Activated T-helper 2 cell treated with anti-CD3 and anti-CD28 coated beads, Interferon-gamma antibody, Interleukin-2, Interleukin-4, amounts not matched to agents 10 μg/mL and 5 μg/mL and 100 μg/mL, durations not matched to agents 14 hours and 24 hours and 36 hours (primary cell): ENCODE measurements at places on chromosomes 7 and 10.

DNA sequence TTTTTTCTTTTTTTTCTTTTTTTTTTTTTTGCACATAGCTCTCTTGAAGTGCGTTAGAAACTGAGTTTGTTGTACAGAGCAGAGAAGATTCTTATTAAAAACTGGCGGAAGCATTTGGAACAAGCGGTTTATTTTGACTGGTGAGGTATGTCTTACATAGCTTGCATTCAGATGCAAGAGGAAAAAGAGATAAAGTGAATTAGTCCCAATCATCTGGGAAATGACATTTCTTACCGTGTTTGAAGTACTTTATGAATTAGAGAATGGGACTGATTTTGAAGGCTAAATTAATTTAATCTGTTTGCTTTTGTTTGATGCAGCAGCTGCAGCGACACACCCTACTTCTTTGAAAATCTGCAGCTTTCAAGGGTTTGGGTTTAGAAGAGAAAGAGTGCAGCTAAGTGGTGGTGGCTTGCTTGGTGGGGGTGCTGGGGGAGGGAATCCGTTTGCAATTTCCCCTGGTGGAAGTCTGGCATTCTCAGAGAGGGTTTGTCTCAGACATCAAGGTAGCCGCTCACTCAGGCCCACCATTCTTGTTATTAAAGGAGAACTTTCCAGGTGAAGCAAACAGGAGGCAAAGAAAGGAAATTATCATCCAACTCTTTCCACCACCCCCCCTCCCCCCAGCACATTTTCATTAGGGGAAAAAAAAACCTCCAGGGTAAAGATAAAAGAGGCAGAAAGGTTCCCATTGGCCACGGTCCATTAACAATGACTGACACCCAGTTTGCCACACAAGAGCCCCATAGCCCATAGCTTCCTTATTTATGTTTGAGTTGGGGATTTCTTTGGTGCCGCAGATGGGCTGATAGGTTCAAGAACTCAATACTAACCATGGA is 231.7 kb downstream of the SKIDA1 start:
- DNase-seq, result no peak

DNA sequence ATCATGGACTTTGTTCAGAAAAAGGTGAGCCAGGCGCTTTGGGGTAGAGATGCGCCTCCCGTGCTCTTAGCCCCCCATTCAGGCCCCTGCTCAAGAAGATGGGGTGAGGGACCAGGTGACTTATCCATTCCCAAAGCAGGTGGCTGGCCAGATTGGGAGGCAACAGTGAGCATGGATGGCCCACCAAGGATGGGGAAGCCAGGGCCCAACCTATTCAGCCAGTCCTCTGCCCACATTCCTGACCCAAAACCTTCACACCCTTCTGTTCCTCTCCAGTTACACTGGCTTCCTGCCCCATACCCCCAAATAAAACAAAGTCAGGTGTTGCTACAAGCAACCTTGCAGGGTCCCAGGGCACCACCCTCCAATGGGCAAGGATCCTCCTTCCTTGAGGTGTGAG is 44.4 kb downstream of the TSPAN15 start:
- DNase-seq, result no peak

DNA sequence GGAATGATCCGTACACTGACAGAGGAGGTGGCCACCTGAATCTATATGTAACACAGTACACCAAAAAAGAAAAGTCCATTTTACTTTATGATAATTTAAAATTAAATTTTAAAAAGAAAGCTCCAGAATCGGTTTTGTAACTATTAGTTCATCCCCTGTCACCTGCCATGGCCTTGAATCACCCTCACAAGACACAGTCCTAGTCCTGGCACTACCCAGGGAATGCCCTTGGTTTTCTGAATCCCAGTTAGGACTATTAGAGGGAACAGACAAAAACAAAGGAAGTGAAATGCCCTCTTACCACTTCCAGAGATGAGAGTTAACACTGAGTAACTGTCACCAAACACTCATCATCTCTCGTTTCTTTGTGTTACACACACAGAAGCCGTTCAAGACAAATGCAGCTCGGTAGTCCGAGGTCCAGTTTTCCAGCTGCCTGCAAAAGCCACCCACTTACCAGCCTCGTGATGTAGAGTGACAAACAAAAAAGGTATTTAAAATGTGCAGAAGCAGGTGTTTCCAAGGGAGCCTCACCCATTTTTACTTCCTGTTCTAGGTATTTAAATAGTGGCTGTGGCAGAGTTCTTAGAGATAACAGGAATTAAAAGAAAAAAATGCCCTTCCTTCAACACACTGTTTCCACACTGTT is 6.1 kb downstream of the PTPRN2 start:
- DNase-seq, result no peak

DNA sequence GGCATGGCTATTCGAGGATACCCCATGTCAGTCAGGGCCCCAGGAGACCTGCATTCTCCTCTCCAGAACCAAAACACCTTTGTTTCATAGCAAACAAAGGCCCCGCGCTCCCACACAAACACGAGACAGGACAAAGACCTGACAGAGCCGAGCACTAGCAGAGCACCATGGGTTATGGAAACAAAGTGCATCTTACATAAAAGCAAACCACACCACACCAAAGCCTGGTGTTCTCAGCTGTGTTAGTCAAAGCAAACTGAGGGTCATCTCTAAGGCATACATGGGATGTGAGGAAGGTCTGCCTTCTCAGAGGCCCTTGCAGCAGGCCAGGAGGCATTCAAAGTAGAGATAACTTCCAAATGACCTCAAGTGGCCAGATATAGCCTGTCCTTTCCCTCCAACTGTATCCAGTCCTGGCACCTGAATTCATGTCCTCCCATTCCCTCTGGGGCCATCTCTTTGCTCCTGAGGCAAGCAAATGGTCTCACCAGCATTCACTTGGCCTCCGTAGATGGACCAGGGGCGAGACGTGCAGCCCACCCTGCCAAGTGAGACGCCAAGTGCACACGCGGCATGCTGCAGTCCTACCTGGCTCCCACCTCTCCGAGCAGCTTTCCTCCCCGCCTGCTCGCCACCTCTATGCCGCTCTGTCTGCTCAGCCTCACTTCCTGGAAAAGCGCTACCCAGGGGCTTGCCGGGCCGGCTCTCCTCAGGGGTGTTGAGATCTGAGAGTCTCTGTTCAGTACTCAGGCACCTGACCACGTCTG is 45.3 kb upstream of the PDLIM1 start:
- DNase-seq, result no peak

- no peak for DNase-seq
Measured at GRCh38 chr7:22663721-22664120, 63.3 kb upstream of the IL6 start.

DNA sequence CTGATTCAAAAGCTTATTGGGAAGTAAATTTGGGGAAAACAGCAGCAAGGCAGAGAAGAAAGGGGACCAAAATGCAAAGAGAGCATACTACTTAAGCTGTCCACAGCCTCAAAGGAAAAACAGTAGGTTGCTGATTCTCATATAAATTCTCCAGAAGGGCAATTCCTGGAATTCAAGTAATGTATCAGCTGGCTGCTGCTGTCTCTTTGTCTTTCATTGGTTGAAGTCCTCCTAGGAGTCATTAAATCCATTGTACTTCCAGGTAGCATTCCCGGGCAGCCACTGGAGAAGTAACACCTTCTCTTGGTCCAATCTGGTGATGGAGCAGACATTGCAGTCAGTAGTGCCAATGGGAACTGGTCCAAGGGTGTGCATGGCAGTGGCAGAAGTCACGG is 22.7 kb downstream of the BET1 start:
- DNase-seq, result no peak

GRCh38 chr7:153389261-153389660 is 629.7 kb downstream of the ACTR3B start:
- no peak for DNase-seq

DNA sequence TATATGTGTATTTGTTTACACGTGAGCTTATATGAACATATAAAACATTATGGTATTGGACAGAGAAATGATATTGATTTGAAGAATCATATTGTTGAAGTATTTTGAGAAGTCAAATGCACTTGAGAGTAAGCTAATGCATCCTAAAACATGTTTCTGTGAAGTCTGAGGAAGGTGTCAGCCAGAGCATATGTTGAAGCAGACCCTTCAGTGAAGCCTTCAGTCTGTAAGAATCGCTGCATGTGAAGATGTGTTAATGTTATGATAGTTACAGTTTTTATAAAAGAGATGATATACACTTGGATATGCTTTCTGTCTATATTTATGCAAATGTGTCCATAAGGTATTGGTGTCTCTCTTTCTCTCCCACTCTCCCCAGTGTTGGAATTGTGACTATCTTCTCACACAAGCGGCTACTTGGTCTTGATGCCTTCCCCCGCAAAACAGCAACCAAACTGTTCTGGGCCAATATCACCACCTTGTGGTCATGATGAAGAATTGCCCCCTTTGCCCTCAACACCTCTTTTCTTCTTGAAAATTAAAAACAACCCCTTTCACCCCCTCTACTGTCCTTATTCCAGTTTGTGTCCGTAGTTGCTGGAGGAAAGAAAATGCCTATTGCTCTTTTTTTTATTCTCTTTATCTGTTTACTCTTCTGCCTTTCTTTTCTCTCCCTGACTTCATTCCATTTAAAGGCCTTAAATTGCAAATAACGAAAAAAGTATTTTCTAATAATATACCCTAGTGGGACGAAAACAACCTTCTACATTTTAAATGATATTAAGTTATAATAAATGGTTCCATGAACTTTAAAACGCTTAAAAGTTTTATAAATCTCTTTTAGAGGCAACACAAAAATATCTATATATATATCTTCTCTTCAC is 64.9 kb downstream of the IKZF1 start:
- DNase-seq, result no peak

- DNase-seq, result no peak
Measured at GRCh38 chr10:112986544-112987190, 36.6 kb downstream of the TCF7L2 start.

GRCh38 chr10:97325754-97326153 is 6.7 kb downstream of the FRAT1 start:
- no peak for DNase-seq

DNA sequence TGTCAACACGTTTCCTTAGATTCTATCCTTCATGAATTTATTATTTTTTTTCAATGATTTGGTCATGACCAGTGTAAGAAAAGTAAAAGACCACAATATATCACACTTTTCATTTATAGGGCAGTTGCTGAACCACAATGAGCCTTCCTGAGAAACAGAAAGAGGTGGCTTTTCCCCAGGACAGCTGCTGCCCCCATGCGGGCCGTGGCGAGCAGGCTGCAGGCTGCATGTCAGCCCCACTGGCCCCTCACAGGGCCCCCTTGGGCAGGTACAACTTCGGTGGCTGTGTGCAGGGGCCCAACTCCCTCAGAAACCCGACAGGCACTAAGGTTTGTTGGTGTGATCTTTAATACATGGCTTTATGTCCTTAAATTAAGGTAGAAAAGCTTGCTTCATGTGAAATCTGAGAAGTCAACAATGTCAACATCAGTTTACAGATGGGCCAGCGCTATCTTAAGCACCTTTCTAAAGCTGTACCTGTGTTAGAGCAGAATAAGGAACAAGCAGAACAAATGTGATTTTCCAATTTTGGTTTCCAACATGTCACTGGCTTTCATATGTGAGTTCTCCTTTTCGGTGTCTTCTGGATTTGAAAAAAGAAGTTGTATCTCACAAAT is 10.6 kb downstream of the BEND7 start:
- no peak for DNase-seq

DNA sequence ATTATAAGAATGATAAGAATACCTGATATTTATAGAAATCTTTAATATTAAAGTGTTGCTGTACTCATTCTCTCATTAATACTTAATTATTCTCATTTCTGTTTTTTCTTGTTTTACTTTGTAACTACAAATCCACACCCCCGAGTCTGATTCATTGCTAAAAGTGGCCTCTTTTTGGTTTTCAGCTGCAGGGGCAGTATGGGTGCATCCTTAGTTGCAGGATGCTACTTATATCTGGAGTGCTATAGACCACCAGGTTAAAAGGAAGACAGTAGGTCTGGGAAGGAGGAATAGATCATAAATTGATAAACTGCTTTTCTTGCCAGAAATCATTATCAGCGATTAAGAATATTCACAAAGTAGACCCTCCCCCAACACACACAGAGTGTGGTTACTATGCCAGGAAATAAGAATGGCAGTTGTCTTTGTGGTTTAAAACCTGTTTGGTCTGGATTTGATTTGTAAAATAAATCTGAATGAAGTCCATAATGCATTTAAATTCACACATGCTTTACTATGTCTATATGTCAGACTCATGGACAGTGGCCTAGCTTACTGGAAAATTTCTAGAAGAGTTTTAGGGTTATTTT is 96.5 kb downstream of the NRF1 start:
- DNase-seq, result no peak

GRCh38 chr10:50538555-50539398 is 85.0 kb downstream of the SGMS1 start:
- no peak for DNase-seq

DNA sequence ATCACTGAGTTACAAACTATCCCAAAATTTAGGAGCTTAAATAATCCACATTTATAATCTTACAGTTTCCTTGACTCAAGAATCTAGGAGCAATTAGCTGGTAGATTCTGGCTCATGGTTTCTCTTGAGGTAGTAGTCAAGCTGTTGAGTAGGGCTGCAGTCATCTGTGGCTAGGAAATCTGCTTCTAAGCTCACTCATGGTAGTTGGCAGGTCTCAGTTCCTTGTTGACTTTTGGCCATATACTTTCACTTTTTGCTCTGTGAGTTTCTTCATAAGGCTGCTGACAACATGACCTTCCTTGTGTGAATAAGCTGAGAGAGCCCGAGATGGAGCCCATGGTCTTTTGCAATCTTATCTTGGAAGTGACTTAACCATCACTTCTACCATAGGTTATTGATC is 10.8 kb upstream of the ETV1 start:
- DNase-seq, result no peak

GRCh38 chr7:41162612-41163011 is 540.3 kb downstream of the INHBA start:
- no peak for DNase-seq

DNA sequence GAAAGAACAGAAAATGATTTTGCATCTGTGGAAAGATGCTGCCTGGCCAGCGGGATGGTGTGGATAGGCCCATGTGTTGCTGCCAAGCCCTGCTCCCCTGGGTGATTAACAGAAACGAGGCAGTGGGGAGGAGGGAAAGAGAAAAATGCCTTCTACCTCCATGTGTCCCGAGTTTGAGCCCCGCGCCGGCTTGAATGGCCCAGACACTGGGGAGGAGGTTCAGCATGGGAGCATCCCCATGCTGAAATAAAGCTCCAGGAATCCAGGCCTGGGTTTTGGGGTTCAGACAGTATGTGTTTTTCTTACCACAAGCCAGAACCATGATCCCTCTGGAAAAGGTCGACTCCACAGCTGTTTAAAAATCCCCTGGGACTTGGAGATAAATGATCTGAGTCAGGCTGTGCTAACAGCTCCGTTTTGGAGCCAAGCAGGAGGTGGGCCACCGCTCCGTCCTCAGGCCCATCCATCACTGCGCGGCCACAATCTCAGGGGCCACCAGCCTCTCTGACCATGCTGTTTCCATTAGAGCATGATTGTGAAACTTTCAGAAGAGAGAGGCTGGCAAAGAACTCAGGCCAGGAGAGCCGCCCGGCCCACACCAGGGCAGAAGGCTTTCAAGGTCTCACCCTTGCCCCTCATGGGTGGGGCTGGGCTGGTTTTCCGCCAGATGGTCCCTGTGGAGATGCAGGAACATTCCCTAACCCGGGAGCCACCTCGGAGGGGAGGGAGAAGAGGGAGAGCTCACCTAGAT is 299.7 kb downstream of the ZEB1 start:
- no peak for DNase-seq
